ENCODE measurements at places on chromosomes 11 and 22.

DNA sequence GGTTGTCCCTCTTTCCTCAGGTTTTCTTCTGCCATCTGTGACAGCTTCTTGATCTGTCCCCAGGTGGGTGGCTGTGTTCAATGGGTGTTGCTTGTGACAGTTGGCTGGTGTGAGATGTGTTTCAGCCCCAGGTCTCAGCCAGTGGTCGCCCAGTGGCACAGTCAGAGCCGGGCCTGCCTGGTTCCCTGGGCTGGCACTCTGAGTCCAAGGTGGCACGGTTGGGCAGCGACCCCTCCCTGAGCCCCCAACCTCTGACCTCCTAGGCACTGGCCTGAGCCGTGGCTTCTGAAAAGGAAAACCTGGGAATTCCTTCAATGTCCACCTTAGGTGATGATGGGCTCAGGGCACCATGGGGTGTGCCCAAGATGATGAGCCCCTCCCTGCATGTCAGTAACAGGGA, 14.0 kb upstream of the PRODH start:
- DNase-seq = no peak

- peak; percentile 41 for DNase-seq
Measured at GRCh38 chr11:69492201-69492991, 10.9 kb downstream of the LINC01488 start.

DNA sequence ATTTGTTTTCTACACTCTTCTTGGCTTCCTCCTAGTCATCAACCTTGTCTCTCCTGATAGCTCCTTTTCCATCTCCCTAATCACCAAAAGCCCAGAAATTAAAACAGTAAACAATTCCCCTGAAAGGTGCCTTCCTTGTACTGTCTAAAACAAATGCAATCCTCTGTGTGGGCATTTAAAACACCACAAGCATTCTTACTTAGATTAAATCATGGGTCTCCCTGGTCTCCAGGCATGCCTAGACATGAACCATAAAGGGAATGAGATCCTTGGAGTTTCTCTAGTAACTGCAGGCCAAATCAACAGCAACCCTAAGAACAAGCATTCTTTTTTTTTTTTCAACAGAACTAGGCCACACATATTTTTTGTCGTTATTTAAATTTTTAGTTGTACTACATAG, 1.9 kb downstream of the BTG4 start:
- DNase-seq = peak; percentile 18

DNA sequence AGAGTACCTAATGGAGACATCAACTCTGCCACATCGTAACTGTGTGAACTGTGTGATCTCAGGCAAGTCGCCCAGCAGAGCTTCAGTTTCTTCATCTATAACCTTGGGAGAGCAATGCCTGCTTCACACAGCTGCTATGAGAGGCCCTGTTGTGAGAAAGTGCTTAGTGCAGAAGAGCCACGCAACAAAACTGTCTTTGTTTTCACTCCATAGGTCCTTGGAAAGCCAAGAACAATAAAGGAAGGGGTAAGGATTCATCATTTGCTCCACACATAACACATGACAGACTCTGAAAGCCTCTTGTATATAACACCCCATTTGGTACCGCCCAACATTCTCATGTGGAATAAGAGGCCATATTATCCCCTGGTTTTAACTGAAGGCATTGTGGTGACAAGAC, 231.9 kb upstream of the ISX start:
- no peak for DNase-seq

- peak; percentile 54 for DNase-seq
Measured at GRCh38 chr11:119100246-119100970, 1.2 kb downstream of the DPAGT1 start.

- DNase-seq = no peak
Measured at GRCh38 chr22:37662039-37662438, 3.5 kb downstream of the PDXP start.

DNA sequence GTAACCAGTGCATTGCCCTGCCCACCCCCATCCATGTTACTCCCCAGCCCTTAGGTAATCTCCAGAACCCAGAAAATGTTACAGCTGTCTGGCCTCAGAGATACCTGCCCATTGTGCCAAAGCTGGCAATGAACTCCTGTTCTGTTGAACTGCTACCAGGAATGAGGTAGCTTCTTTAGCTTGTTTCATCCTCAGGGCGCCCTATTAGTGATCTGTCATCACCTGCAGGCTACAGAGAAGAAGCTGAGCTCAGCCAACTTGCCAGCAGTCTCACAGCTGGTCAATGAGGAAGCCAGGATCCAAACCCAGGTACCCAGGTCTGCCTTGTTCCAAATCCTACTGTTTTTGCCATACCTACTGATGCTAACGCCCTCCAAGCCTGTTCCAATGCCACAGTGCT, 88.7 kb downstream of the GALNT18 start:
- DNase-seq = no peak

GRCh38 chr22:19121631-19122142, 525 bp downstream of the DGCR2 start:
- peak; percentile 7 for DNase-seq

DNA sequence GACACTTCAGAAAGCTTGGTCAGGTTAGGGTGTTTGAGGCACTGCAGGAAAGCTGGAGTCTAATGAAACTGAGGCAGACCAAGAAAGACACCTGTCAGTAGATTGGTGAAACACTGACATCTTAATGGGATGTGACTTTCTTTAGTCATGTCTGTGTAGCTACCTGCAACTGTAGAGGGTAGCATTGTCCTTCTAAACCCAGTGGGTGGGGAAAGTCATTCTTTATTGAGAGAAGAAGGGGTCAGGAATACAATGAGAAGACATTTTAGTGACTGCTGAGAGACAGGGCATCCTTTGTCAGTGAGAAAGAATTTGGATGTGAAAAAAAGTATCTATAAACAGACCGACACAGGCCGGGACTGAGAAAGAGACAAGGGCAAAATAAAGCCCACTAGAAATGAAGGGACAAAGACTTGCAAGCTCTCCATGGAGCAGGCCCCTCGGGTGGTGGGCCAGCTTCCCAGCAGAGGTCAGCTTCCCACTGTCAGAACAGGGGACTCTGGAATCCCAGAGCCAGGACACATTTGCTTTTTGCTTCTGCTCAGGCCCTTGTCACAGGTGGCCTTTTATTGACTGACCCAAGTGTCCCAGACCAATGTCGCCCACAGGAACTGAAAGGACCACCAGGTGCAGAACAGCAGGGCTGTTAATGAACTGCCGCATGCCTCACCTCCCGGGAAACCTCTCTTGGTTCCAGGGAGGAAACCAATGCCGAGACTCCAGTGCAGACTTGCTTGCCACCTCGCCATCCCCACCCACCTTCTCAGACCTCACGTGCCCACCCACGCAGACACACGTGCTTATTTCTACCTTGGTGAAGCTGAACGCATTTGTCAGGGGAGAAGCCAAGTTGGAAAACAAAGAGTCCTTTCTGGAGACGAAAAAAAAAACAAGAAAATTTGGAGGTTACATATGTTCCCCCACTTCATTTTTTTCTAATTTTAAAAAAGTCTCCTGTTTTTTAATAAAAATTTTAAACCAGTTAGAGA, 212.8 kb downstream of the TENM4 start:
- no peak for DNase-seq

DNA sequence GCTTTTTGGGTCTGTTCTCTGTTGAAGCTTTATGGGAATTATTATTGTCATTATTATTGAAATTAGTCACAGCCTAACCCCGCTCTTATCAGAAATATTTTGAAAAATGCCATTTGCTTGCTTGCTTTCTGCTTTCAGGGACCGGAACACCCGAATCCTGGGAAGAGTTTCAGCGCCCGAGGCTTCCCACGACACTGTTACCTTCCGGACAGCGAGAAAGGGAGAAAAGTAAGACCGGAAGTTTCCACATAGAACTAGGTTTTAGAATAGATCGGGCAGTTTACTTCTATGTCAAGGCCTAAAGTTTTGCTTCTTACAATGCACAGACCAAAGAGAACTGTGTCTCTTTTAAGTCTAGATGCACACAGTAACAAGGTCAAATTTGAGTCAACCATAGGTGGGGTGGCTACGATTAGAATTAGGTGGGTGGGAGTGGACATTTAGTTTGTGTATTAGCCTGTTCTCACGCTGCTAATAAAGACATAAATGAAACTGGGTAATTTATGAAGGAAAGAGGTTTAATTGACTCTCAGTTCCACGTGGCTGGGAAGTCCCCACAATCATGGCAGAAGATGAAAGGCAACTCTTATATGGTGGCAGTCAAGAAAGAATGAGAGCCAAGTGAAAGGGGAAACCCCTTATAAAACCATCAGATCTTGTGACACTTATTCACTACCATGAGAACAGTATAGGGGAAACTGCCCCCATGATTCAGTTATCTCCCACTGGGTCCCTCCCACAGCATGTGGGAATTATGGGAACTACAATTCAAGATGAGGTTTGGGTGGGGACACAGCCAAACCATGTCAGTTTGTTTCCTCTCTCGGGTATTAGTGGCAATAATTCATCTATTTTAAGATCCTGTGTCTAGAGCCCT, 12.9 kb downstream of the MPEG1 start:
- DNase-seq = no peak

DNA sequence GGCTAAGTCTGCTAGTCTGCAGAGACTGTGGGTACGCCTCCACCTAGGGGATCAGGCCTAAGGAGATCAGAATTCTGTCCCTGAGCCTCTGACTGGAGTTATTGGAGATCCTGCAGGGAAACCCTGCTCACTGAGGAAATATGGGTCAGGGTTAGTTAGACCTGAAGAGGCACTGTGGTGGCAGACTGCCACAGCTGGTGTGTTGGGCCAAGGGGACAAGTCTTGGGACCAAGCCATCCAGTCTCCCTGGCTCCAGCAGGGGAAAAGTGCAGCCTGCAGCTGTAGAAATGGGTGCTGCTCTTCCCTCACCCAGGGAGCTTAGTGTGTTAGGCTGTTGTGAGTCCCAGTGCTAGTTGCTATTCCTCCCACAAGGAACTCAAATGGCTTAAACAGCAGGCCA, 334.8 kb upstream of the LARGE1 start:
- DNase-seq = no peak

GRCh38 chr22:32648486-32648885, 153.0 kb upstream of the TIMP3 start:
- DNase-seq = no peak

DNA sequence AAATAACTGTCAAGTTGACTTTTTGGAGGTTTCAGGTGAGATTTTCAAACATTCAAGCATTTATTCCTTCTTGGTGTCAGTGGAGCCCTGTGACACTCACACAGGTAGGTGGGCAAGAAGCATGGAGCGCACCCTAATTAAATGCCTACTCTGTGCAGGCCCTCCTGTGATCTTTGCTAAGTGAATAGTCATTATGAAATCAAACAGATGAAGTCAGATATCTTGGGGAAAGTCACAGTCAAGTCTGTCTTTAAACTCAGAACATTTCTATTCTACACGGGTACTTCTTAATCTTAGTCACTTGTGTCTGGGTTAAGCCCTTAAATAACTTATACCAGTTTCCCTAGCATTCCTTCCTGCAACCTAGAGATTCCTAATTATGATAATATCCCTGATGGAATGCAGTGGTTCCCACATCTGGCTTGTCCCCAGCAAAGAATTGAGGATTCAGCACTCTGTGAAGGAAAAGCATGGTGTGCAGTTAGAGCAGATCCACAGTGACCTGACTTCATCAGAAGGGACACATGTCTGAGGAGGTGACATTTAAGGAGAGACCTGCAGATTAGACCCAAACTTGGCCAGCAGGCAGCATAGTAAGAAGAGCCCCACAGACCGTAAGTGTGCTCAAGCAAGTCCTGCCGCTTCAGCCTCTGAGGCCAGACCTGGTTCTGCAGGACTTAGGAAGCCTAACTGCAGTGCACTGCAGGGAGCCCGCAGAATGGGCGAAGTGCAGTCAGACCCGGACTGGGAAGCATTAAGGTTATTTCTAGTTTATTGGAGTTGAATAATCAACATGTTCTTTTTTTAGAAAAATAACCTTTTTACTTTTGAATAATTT, 85.3 kb upstream of the GAL start:
- peak; percentile 34 for DNase-seq

DNA sequence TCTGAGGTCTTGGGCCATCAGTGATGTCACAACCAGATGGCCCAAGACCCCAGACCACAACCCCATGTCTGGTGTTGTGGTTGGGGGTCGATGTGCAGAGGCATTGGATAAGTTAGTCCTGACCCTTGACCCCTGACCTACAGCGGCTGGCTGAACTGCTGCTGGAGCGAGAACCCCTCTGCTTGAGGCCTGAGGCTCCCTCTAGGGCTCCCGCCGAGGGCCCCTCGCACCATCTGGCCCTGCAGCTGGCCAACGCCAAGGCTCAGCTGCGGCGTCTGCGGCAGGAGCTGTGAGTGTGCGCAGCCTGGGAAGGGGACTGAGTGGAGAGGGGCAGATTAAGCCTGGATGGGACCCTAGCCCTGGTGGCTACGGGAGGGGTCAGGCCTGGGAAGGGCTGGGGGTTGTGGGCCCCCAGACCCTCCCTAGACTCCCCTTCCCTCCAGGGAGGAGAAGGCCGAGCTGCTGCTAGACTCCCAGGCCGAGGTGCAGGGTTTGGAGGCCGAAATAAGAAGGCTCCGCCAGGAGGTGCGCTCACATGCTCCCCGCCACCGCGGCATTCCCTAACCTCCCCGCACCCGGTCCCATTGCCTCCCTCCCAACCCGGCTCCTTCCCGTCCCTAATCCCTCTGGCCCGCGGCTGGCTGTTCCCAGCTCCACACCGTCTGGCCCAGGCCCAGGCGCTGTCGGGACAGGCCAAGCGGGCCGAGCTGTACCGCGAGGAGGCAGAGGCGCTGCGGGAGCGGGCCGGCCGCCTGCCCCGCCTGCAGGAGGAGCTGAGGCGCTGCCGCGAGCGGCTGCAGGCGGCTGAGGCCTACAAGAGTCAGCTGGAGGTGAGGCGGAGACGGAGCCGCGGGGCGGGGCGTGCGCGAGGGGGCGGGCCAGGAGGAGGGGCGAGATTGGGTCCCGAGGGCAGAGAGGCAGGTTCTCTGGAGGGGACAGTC, 2.1 kb downstream of the CCDC88B start:
- DNase-seq = peak; percentile 81

GRCh38 chr11:76161261-76161961, 44.9 kb downstream of the WNT11 start:
- no peak for DNase-seq

- peak; percentile 25 for DNase-seq
Measured at GRCh38 chr11:33551051-33551450, 149.6 kb downstream of the C11orf91 start.

DNA sequence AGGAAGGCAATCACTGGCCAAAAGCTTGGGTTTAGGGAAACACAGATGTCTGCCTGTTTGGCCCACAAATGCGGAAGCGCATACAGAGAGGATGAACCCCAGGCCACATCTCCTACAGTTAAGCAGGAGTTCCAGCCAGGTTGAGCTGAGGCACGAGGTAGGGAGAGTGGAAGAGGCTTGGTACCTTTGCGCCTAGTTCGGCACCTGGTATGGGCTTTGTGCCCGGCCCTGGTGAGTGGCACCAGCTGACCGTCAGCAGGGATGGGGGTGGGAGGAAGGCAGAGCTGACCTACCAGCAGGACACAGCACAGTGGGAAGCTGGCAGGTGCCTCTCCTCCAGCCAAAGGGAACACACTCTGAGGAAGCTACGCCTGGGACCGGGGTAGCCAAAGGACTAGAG, 57.6 kb downstream of the KCNC1 start:
- DNase-seq = no peak
